Dermis microvascular lymphatic vessel endothelial cell (primary cell): ENCODE measurements at places on chromosomes 1 and 21. TPM values are rescaled to one million over a fixed set of nuclear protein-coding genes. Genes with fewer than 3 reads are reported as not detected.

Gene AMY2A
- total RNA-seq = under 0.01 TPM in 1 of 2 replicates, not detected in the other

Gene KRTAP19-1
- total RNA-seq = not detected in 2 replicates

Gene PGLYRP4
- not detected in 2 replicates for total RNA-seq

Gene C1orf210
- not detected in 2 replicates for total RNA-seq

Gene IL20
- total RNA-seq = not detected in 2 replicates

Gene ZFP69
- total RNA-seq = 1.4 and 1.5 TPM in 2 replicates

Gene TMPRSS15
- not detected in 2 replicates for total RNA-seq
